Activated CD4-positive, alpha-beta T cell treated with anti-CD3 and anti-CD28 coated beads, Interleukin-2, Interleukin-6, amounts not matched to agents 100 ng/mL and 50 ng/mL, durations not matched to agents 16 hours and 8 hours (primary cell): ENCODE measurements at places on chromosomes 2 and 18.

DNA sequence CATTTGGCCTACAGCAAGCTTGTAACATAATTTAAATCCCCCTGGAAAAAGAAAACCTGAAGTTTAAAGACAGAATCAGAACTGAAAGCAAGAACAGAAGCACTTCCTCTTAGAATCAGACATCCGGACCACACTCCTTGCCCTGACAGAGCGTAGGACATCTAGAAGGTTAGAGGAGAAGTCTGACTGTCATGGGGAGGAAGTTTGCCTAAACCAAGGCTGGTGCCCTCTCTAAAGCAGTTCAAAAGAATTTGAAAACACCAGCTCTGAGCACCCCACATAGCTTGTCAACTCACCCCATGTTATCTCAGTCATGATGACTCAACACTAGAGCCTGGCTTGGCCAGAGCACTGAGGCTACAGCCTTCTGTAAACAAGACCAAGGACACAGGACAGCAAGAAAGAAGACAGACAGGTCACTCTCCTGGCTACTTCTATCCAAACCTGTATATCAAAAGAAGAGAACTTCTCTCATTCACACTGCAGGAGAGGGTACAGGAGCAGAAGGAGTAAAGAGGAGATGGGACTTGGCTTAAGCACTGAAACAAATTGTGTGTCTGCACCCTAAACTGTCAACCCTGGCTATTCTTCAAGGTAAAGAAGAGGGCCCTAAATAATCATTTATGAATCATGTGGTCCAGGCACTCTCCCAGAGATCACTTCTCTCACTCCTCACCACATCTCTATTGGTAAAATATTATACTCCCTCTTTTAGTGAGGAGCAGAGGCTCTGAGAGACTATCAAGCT lies 198.6 kb downstream of the MEMO1 start:
- peak; percentile 44 for DNase-seq

DNA sequence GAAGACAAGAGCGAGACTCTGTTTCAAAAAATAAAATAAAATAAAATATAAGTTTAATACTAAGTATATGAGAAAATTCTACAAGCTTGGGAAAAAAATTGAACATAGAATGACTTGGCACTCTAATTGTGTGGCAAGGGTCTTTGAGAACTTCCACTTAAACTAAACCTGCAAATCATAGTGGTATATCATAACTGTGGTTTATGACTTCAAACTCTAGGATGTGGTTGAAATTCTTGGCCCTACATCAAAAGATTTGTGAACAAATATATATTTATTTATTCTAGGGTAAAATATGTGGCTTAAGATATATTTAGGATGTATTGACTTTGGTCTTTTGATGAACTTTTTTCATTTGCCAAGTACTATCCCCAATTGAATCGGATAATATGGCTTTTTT lies 3.1 kb upstream of the FAM171B start:
- DNase-seq: no peak

DNA sequence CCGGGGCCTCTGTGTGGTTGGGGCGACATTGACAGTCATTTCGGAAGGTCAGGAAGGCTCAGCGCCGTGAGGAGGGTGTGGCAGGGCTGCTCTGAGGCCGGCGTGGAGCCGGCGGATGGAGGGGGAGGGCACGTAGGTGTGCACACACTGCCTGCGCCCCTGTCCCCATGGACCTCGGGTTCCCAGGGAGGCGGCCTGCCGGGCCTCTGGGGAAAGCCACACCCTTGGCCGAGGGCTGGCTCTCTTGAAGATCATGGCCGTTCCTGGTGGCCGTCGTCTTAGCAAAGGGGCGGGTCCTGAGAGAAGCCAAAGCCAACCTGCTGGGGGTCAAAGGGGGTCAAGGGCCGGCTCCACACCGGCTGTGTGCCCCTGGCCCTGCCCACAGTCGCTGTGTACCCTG lies 11.9 kb downstream of the GPC1 start:
- DNase-seq: no peak

GRCh38 chr2:99698896-99699295 lies 209.1 kb upstream of the REV1 start:
- DNase-seq: no peak

GRCh38 chr2:111705239-111705638 lies 178.8 kb downstream of the ANAPC1 start:
- no peak for DNase-seq

DNA sequence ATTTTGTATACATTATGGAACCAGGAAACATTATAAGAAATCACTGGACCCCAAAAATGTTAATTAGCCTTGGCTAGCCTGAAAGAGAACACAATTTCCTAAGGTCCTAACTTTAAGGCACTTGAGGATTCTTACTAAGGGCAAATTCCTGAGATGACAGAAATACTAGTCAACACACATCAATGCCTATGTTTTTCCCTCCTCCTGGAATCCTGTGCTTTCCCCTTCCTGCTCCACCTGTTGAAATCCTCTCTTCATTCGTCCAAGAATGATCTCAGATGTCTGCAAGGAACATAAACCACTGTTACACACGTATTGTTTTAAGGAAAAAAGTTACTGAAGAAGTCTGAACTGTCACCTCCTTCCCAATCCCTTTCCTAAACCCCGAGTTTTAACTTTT lies 21.2 kb upstream of the DARS1 start:
- no peak for DNase-seq

GRCh38 chr18:31555971-31556747 lies 35.5 kb upstream of the TTR start:
- peak; percentile 61 for DNase-seq

DNA sequence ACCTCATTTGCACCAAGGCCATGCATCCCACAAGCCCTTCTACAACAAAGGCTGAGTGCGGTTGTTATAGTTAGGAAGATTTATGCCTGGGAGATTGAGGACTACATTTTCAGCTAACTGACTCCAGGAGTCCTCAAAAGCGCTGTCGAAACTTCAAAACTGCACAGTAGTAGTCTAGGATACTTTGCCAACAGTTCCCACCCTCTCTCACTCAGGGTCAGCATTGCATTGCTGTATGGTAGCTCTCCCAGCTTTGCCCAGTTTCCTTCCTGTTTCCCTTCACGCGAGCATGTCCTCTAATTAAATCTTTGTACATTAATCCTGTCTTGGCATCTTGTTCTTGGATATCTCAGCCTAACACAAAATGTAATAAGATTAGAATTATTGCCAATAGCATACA lies 420.6 kb upstream of the UBE2E3 start:
- no peak for DNase-seq

DNA sequence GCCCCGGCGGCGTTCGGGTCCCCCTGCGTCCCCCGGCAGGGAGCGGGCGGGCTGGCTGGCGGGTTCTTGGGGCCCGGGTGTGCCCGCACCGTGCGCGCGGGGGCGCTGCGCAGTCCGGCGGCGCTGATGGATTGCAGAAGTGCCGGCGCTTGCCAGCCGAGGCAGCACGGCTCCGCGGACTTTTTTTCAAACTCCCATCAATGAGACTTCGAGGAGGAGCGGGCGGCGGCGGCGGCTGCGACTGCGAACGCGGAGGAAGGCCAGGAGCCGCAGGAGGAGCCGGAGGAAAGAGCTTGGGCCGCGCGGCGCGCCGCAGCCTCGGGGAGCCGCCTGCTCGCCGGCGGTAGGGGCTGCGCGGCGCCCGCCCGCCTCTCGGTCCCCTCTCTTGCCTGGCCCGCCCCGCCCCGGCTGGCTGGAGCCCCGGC lies at the start of gene GLI2:
Gene GLI2, plus strand, starts transcription at position 123 of the 425 bp plus-strand sequence. CDS start 61,453 bp downstream, outside the sequence.
- peak; percentile 72 for DNase-seq

GRCh38 chr18:45658756-45659155 lies 43.5 kb downstream of the SLC14A2 start:
- no peak for DNase-seq

DNA sequence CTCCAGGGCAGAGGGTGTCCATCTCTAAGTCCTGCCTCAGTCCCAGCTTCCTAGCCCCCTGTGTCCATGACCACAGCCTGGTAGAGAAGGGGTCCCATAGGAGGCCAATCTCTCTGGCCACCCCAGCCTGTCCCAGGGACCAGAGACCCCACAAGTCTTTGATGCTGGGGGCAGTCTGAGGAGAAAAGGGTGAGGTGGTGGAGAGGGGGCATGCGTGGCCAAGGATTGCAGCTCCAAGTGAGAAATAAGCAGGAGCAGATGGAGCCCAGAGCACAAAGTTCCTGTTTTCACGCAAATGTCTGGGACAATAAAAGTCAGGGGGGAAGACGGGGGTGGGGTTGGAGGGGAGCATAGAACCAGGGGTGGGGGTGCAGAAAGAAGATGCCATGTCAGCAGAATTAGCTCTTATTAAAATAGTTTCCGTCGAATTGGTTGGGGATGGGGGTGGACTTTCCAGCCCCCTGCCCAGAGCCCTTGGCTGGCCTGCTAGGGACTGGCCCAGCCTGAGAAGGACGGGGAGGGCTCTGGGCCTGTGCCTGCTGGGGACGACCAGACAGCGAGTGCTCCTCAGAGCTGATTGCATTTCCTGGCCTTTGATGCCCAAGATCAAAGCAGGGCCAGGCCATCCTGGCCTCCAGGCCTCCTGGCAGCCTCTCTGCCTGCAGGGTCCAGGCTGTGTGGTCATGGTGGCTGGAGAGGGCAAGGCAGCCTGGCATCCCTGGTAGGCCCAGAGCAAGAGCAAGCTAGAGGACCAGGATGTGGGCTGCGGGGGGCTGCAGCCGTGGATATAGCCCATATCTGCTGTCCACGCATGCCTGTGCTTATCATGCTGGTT lies 337.1 kb downstream of the DYSF start:
- DNase-seq: no peak

- peak; percentile 1 for DNase-seq
Observed at GRCh38 chr2:12451726-12452125, 265.0 kb upstream of the TRIB2 start.

DNA sequence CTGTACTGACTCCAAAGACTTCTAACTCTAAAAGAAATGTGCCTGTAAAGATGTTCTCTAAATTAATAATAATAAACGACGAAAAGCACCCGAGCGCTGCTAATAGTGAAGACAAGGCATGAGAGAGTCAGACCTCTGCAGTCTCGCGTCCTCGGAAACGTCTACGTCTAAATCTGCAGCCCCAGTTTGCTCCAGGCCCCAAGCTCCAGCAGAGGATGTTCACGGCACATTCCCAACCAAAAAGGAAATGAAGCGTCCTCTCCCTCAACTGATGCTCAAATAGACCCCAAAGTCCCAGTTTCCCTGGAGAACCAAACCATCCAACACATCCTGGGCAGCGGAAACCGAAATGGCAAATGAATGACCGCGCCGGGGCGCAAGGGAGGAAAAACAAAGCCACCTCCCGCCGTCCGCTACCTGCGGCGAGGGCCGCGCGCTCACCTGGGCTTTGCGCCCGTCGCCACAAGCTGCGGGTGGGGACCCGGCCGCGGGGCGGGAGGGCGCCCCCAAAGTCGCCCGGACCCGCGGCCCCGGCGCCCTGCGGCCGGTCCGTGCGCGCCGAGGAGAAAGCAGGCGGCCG lies 47.1 kb upstream of the CCDC150 start:
- no peak for DNase-seq

GRCh38 chr2:46545015-46545839 lies 65.9 kb downstream of the TMEM247 start:
- DNase-seq: no peak

- no peak for DNase-seq
Observed at GRCh38 chr2:240477916-240478315, 42.5 kb downstream of the GPC1 start.

- no peak for DNase-seq
Observed at GRCh38 chr2:17600556-17601204, 60.2 kb downstream of the VSNL1 start.

DNA sequence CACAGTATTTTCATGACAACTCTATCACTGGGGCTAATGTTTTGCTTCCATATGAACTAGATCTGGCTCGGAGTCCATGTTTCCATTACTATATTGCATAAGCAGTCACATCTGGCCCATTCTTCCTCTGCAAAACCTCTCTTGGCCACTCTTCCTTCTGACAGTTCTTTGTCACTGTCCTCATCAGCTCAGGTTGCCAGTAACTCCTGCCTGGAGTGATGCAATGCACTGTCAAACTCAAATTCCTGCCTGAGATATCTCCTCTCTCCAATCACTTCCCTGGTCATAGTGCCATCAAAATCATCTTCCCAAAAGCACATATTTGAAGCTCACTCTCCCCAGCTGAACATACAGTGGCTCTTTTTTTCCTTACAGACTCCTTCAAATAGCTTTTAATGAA lies 66.1 kb downstream of the COLEC12 start:
- no peak for DNase-seq

- DNase-seq: no peak
Observed at GRCh38 chr2:215756346-215756730, 257.0 kb downstream of the MREG start.

GRCh38 chr18:34097312-34097711 lies 127.4 kb downstream of the NOL4 start:
- DNase-seq: no peak

GRCh38 chr18:9616049-9616448 lies 1.7 kb upstream of the PPP4R1 start:
- DNase-seq: peak; percentile 16

- no peak for DNase-seq
Observed at GRCh38 chr2:70570041-70570661, 16.5 kb upstream of the TGFA start.

DNA sequence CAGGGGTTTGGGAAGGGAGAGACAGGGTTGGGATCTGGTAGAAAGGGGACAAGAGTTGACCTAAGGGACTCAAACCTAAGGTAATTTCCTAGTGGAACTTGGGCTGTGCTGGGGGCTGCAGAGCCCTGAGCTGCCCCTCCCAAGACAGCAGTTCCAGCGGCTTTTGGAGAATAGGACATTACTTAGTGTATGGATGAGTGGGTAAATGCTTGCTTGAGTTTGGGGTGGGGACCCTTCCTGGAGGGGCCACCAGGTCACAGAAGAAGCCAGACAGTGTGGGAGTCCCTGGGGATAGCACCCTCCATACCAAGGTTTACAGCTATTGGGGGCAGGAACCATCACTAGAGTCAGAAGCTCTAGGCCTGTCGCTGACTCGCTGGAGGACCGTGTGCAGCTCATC lies 111.5 kb downstream of the CAPN13 start:
- DNase-seq: no peak

DNA sequence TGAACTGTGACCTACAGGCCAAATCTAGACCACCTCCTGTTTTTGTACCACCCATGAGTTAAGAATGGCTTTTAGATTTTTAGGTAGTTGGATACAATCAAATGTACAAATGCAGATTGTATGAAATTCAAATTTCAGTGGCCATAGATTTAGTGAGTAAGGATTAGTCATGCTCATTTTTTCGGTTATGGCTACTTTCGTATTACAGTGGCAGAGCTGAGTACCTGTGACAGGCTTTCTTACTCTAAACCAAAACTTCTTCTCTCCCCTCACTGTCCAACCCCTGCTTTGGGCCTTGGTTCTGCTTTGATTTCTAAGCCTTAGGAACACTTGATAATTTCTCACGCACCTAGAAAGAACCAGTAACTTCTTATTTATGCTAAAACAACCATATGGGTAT lies 82.1 kb downstream of the CDC42EP3 start:
- peak; percentile 73 for DNase-seq

DNA sequence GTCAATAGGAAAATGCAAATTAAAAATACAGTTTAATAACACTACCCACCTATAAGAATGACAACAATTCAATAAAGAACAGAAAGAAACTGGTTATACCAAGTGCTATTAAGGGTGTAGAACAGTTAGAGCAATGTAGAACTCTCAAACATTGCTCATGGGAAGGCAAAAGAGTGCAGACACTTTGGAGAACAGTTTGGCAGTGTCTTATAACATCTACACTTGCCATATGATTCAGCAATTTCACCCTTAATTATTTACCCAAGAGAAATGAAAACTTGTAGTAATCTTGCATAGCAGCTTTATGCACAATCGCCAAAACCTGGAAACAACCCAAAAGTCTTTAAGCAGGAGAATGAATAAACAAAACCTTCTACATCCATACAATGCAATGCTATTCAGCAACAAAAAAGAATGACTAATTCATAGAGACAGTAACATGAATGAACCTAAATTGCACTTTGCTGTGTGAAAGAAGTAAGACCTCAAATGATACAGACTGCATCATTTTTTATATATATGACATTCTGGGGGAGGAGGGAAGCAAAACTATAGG lies 455.2 kb downstream of the THSD7B start:
- no peak for DNase-seq

GRCh38 chr2:181152226-181152625 lies 171.8 kb downstream of the UBE2E3 start:
- DNase-seq: no peak
